ENCODE measurements at places on chromosomes 12 and 14.
A peak's percentile ranks its signal among the peaks of the same experiment; 100 is the strongest.

DNA sequence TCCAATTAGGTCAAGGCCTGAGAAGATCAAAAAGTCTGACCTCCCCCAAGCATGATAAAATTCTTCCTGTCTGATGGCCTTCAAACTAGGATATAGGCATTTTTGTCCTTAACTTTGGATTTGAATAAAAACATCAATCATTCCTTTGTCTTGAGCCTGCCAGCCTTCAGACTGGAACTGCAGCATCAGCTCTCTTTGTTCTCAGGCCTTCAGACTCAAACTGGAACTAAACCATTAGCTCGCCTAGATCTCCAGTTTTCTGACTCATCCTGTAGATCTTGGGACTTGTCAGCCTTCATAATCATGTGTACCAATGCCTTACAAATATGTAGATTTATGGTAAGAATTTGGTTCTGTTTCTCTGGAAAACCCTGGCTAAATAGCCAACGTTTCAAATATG, 721.7 kb downstream of the GALC start:
- H3K27me3 ChIP-seq: no peaks in the 10 kb centered on the region
- no peaks in the 10 kb centered on the region for H3K4me1 ChIP-seq
- no peak for DNase-seq
- H3K4me3 ChIP-seq: no peak overlapping the region
- H3K36me3 ChIP-seq: no peaks in the 10 kb centered on the region
- H3K27ac ChIP-seq: no peak overlapping the region

DNA sequence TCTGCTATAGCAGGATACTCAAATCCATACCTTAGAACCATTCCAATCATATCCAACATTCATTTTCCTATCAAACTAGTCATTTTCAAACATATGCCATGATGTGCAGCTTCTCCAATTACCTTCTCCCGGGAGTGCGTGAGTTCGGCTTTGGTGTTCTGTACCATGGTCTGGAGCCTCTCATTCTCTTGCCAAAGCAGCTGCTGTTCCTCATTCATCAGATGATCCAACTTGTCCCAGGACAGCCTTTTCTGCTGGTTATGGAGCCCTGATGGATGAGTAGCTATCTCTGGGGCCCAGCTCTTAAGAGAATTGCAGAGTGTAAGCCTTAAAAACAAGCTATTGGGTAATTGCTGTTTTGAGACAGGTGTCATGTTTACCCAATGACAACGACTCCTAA, 71.1 kb upstream of the SAV1 start:
- no peak overlapping the region for H3K4me3 ChIP-seq
- no peak for DNase-seq
- peak overlapping the region; percentile 89 for H3K27ac ChIP-seq
- H3K4me1 ChIP-seq: peaks cover 14% of the 10 kb centered on the region
- H3K36me3 ChIP-seq: peaks cover 95% of the 10 kb centered on the region
- no peaks in the 10 kb centered on the region for H3K27me3 ChIP-seq

DNA sequence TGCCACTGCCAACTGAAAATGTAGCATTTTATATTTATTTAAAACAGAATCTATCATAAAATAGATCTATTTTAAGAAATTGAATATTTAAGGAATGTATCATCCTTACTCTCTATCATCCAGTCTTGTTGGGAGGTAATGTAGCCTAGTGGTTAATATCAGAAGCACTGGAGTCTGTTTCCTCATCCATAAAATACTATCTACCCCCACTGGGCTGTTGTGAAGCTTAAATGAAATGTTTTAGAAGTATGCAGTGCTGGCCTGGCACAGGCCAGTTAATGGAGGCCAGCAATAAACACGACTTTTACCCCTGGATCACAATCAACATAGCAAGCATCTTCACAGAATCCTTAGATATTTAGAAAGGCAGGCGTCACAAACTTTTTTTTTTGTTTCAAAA, 188.0 kb downstream of the CAND1 start:
- peaks cover 3% of the 10 kb centered on the region for H3K4me1 ChIP-seq
- DNase-seq: no peak
- no peaks in the 10 kb centered on the region for H3K36me3 ChIP-seq
- H3K4me3 ChIP-seq: no peak overlapping the region
- no peak overlapping the region for H3K27ac ChIP-seq
- peaks cover 7% of the 10 kb centered on the region for H3K27me3 ChIP-seq

DNA sequence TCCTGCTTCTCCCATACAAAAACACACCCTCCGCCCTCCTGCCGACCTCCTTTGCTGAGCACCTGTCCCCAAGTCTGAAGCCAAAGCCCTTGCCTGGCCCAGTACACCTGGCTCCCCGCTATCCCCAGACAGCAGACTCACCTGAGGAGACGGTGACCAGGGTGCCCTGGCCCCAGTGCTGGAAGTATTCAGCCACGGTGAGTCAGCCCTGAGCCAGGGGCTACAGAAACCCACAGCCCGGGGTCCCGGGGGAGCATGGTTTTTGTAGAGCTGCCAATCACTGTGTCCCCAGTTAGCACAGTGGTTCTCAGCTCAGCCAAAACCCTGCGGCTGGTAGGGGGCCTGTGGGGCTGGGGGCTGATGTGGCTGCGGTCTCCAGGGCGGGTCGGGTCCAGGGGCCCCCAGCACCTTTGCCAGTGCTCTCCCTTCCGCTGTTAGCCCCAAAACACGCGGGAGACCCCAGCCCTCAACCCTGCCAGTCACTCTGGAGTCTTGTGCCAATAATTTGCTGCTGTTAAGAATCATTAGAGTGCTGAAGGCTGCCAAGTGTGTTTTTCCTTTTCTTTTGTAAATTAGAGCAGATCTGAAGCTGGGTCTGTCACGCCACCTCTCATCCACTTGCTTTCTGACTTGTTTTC, 339.0 kb downstream of the TMEM121 start:
- H3K4me1 ChIP-seq: peaks cover 17% of the 10 kb centered on the region
- DNase-seq: no peak
- H3K36me3 ChIP-seq: peaks cover 13% of the 10 kb centered on the region
- no peak overlapping the region for H3K4me3 ChIP-seq
- no peak overlapping the region for H3K27ac ChIP-seq

DNA sequence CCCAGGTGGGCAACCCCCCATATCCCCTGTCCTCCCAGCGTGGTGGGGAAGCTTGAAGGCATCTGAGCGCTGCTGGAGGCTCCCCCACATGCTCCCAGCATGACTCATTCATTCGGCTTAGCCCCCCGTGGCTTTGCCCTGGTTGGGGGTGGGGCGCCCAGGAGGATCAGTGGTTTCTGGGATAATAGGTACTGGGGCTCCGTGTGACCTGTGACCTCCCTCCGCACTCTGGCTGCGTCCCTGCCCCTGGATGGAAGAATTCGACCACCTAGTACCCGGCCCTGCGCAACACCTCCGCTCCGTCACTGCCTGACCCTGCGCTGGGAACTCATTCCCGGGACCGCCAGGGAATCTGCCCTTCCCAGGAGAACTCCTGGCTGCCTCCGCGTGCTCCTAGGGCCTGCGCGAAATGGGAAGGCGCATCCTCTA, 120.1 kb downstream of the AACS start:
- H3K4me3 ChIP-seq: peak overlapping the region; percentile 25
- peaks cover 88% of the 10 kb centered on the region for H3K27me3 ChIP-seq

- no peak for DNase-seq
- no peak overlapping the region for H3K4me3 ChIP-seq
- peaks cover 1% of the 10 kb centered on the region for H3K36me3 ChIP-seq
- H3K4me1 ChIP-seq: peaks cover 3% of the 10 kb centered on the region
- H3K27ac ChIP-seq: no peak overlapping the region
- H3K27me3 ChIP-seq: peaks cover 46% of the 10 kb centered on the region
Measured at GRCh38 chr14:96792591-96792990, 4.6 kb upstream of the VRK1 start.
